Effector memory CD4-positive, alpha-beta T cell (primary cell): ENCODE measurements at places on chromosomes 7 and 10.

GRCh38 chr7:143361552-143362130 is 872 bp downstream of the FAM131B start:
- DNase-seq, result no peak

- no peak for DNase-seq
These were observed 14.1 kb upstream of the C10orf95 start for GRCh38 chr10:102465466-102465865.

DNA sequence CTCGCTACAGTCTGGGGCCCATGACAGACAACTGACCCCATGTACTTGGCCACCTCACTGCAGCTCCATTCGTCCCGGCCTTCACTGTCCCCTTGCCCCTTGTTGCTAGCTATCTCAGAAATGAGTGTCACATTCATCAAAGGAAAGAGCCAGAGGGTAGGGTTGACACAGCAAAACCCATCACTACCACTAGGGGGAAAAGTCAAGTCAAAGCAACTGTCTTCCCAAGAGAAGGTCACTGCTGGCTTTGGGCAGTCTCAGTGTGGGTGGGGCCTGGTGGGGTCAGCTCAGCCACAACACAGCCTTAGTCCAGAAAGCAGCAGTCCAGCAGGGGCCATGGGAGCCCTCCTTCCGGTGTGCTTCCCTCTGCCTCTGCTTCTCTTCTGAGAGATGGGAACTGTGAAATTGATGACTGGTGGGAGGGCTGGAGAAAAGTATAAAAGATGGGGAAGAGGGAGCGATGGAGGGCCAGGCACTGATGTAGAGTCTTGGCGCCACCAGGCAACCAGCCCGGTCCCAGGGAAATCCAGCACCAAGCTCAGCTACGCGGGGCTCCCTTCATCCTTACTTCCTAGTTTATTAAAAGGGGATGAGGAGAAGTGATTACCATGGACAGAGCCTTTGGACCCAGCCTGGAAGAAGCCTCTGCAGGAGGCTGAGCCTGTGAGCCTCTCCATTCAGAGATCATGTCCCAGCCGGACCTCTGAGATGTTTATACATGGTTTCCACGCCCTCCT is 58.0 kb downstream of the PLXNA4 start:
- no peak for DNase-seq

GRCh38 chr10:76049581-76050290 is 618.3 kb downstream of the LRMDA start:
- no peak for DNase-seq

DNA sequence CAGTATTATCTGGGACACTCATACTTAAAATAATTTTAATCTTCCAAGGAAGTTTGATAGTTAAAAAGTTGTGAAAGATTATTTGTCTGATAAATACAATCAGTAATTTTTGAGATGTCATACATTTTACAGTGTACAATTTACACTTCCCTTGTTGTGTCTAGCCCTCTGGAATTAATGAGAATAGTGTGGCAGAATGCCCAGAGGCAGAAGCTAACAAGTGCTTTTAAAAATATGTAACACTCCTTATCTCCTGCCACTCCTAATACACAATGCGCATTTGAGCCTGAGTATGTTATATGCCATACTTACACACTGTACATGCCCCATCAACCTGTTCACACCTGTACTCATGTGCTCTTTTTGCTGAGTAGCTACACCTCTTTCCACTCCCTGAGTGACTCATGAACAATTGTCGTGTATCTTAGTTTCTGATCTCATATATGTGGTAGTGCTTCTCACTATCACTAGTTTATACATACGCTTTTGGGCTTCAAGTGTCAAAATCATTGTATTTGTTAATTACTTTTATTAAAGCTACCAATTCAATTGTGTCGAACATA is 106.9 kb upstream of the GNAI1 start:
- no peak for DNase-seq

GRCh38 chr7:99050971-99051370 is 92.9 kb downstream of the SMURF1 start:
- no peak for DNase-seq

- DNase-seq, result no peak
These were observed 36.2 kb downstream of the CDHR3 start for GRCh38 chr7:105999256-105999655.

DNA sequence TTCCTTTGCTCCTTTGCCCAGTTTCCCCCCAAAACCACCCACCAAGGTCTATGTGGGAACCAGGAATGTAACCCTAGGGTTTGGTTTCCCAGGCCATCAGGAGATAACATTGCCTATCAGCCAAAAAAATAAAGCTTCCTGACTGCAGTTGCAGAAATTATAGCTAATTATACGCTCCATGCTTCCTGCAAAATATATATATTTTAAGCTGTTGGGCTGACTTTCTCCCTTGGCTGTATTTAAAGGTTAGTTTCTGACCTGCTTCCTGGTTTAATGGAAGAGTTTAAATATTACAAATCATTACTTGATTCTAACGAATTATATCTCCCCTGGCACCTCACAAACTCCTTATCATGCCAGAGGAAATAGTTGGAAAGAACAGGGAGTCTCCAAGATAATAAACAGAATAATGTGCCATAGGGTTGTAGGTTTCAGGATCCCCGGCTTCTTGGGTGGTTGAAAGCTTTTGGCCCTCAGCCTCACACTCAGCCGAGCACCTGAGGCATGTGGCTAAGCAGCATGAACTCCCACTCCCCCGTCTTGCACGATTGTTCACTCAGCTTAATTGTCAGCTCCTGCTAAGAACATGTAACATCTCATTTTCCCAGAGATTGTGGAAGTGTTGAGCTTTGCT is 79.9 kb downstream of the FZD1 start:
- DNase-seq, result no peak

DNA sequence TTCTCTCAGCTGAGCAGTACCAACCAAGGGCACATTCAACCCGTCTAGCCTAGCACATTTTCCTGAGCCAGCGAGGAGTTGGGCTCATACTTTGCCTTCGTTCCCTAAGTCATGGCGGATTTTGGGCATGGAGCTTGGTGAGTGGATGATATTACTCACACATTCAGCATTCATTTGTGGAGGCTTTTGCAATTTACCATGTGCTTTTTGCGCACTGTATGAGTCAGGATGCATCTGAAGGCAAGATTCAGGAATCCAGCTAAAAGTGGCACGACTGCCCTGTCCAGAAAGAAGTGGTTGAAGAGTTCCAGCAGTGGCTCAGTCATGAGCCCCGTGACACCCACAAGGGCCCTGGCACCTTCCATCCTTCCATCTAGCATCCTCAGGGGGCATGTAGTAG is 24.2 kb upstream of the MGMT start:
- no peak for DNase-seq

- DNase-seq, result no peak
These were observed 16.2 kb downstream of the MACC1 start for GRCh38 chr7:20200971-20201370.

DNA sequence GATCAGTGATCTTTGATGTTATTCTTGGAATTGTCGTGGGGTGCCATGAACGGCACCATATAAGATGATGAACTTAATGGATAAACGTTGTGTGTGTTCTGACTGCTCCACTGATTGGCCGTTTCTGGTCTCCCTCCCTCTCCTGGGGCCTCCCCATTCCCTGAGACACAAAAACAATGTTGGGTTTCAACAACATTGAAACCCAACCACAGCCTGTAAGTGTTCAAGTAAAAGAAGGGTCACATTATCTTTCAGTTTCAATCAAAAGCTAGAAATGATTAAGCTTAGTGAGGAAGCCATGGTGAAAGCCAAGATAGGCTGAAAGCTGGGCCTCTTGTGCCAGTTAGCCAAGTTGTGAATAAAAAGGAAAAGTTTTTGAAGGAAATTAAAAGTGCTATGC is 19.5 kb downstream of the EN2 start:
- DNase-seq, result no peak

- no peak for DNase-seq
These were observed 254.9 kb downstream of the PLXNA4 start for GRCh38 chr7:132321387-132321786.

DNA sequence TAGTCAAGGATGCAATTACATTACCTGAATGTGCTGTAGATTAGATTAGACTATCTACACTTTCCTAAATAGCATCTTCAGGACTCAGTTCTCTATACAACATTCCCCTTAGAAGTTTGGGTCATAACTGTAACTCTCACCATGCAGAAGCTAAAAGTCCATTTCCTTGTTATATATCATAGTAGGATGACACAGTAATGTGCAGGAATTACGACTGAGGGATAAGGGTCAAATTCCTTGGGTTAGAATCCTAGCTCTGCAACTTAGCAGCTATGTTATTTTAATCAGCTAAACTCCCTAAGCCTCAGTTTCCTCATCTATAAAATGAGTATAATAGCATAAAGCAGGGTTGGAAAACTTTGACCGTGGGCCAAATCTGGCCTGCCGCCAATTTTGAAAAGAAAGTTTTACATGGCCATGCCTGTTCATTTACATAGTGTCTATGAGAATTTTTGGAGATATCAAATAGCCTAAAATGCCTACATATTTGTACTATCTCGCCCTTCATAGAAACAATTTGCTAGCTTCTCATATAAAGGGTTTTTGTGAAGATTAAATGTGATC is 14.8 kb downstream of the NRCAM start:
- no peak for DNase-seq

DNA sequence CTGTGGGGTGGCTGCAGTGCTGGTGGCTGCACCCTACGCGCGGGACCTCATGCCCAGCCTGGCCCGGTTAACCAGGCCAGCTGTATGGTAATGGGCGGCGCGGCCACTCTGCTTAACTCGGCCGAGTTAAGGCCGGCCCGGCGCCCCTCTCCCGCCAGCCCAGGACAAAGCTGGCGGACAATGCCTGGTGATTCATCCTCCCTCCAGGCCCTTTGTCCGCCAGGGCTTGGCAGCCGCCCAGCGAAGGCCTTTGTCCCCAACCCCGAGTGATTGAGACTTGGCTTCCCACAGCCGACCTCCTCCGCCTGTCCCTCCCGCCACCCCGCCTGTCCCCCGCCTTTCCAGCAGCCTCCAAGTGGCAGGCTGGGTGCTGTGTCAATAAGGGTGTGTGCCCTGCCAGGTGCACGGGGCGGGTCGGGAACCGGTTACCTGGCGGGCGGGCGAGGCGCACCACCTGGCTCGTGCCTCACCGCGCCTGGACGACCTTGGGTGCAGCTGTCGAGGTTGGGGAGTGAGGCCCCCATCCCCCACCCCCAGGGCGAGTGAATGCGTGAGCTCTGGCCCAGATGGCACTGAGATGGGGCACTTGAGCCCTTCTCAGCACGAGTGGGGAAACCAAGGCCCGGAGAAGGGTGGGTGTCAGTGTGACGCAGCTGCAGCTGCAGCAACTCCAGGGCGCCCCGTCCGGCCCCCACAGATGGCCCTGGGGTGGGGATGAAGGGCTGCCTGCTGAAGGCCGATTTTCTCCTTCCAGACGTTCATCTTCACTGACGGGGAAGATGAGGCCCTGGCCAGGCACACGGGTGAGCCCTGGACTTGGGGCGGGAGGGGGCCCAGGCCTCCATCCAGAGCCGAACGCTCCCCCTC is 4.6 kb downstream of the LFNG start:
- no peak for DNase-seq

GRCh38 chr7:74395745-74396311 is 57.9 kb upstream of the GTF2IRD1 start:
- DNase-seq, result no peak

DNA sequence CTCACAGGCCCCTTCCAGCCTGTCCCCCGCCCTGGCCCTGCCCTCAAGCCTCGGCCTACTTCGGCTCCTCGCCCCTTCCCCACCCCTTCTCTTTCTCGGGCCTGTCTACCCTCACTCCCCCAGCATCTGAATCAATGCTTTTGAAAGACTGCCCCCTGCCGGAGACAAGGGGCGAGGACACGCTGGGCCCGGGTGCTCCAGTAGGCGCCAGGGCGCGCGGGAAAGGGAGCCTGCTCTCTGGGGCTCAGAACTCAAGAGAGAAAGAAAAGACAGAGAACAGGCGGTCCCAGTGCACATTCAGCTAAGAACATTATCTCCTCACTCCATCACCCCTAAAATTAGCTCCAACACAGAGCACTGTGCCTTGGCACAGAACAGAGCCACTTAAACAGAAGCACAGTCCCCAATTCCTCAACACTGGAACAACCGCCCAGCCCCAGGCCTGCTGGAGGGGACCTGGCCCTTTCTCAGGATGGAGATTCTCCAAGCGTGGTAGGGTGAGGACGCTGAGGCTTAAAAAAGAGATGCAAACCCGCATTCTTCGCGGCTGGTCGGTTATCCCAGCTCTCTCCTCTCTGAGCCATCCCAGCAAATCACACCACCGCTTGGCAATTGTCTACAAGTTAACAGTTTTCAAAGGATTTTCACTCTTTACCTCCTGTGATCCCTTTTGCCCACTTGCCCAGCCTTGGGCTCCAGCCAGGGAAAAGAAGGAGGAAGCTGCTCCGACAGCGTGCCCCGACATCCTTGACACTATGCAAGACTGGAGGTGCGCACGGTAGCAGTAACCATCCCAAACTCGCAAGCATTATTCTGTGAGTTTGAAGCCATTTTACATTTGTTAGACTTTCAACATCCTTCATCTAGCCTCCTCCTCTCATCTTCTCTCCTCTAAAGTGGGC is 2.1 kb downstream of the GIGYF1 start:
- peak; percentile 57 for DNase-seq

DNA sequence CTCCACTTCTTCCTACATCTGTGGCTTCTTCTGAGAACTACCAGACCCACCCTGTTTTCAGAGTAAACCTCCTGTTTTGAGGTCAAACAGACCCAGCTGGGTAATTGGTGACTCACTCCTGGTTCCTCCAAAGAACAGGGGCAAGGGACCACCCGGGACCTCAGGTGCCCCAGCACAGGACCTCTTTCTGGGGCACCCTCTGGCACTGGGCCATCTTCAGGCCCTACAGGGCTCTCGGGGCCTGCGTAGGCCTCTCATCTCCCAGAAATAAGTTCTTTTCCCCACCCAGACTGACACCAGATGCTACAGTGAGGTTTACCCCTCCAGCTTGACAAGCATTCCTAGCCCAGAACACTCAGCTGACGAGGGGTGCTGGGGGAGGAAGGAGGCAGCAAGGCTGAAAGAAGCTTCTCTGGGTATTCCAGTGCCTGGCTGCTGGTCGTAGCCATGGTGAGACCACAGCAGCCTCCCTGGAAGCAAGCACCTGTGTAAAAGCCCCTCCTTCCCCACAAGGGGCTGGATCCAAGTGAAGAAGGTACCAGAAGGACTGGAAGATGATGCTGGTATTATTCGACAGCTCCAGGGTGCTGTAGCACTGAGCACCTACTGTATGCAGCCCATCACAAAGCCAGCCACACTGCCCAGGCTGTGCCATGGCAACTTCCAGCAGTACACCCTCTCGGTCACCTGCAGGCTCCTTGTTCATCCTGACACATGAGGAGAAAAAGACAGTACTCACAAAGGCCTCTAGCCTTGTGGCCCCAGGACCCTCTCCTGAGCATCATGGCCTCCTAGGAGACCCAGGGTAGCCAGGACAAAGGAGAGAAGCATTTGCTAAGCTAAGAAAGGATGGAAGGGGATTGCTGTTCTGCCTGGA is 47.4 kb downstream of the ALOX5 start:
- DNase-seq, result no peak

GRCh38 chr7:2660359-2661095 is 27.5 kb upstream of the AMZ1 start:
- no peak for DNase-seq
